HT1080 (cell line): ENCODE measurements at places on chromosomes 3 and 15. TPM values are rescaled to one million over a fixed set of nuclear protein-coding genes. Genes with fewer than 3 reads are reported as not detected.

GHSR gene
- not detected in 2 replicates for total RNA-seq

MYL3 gene
- total RNA-seq: not detected in 2 replicates

WDR93 gene
- not detected in 2 replicates for total RNA-seq

C3orf22 gene
- total RNA-seq: not detected in 2 replicates

HYKK gene
- 0.57 and 1.6 TPM in 2 replicates for total RNA-seq

PLSCR5 gene
- not detected in 2 replicates for total RNA-seq

COL8A1 gene
- 5.3 and 5.6 TPM in 2 replicates for total RNA-seq

TERC gene
- 52.4 and 143 TPM in 2 replicates for total RNA-seq
